ENCODE measurements at places on chromosomes 3 and 15.

- DNase-seq: no peak
These were observed 4.1 kb downstream of the ADCY5 start for GRCh38 chr3:123444744-123445143.

- DNase-seq: peak; percentile 61
These were observed 7.1 kb downstream of the CELF6 start for GRCh38 chr15:72312605-72313447.

- DNase-seq: no peak
These were observed 47.4 kb upstream of the TPM1 start for GRCh38 chr15:62994975-62995681.

DNA sequence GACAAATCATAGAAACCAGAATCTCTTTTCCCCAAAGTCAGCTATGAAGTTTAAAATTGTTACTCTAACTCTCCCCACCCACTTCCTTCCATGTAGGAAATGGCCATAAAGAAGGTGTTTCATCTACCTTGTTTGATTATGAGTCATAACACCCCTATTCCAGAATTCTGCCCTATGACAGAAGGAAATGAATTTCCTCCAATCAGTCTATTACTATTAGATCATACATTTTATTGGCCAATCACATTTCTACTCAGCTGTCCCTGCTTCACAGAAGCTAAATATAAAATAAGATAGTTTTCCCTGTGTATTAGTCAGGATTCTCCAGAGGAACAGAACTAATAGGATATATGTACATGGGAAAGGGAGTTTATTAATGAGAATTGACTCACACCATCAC lies 102.1 kb downstream of the TGFBR2 start:
- DNase-seq: no peak

DNA sequence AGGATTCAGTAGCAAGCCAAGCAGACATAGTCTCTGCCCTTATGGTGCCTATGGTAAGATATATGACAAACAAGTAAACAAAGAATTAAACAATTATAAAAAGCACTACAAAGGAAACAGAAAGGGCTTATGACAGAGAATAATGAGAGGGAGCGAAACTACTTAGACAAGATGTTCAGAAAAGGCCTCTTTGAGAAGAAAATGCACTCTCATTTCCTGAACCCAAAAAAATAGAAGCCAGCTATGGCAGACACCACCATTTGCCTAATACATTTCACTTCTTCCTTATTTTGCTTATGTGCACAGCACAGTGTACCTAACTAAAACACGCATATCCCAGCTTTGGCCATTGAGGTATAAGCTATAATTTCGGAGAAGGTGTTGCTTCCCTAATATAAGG lies 465.5 kb upstream of the PPP2R3A start:
- no peak for DNase-seq

DNA sequence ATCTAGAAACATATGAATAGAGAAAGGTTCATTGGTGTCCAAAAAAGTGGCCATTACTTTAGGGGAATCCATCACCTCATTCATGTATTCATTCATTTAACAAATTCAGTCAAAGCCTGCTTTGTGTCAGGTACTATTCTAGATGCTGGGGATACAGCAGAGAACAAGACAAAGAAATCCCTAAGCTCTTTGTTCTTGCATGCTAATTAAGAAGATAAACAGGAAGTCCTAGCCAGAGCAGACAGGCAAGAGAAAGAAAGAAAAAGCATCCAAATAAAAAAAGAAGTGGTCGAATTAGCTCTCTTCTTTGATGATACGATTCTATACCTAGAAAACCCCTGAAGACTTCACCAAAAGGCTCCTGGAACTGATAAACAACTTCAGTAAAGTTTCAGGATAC lies 12.4 kb upstream of the ZMAT3 start:
- DNase-seq: no peak

DNA sequence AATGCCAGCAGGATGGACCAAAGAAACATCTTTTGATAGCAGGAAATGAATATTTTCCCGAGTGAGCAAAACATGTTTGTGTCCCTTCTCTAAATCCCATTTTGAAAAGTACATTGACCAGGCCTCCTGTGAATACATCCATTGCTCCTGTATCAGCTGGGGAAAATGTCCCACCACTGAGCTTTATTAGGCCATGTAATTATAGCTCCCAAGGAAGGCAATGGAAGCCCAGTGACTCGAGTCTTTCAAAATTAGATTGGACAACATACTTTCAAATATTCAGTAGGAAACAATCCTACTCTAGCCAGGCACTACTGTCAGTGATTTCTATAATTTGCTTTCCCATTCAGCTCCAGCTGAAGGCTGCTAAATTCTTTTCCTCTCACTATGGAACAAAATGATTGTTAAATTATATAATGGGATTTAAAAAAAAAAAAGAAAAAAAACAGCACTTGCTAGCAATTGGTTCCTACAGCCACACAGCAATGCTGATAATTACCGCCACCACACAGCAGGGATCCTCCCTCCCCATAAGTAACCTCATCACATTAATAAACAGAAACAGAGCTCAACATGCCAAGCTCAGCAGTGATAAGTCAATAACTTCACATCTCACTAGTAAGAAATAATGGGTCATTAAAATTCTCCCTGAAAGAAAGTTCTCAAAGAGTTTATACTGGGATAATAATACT lies 172.4 kb upstream of the SLC2A2 start:
- no peak for DNase-seq

DNA sequence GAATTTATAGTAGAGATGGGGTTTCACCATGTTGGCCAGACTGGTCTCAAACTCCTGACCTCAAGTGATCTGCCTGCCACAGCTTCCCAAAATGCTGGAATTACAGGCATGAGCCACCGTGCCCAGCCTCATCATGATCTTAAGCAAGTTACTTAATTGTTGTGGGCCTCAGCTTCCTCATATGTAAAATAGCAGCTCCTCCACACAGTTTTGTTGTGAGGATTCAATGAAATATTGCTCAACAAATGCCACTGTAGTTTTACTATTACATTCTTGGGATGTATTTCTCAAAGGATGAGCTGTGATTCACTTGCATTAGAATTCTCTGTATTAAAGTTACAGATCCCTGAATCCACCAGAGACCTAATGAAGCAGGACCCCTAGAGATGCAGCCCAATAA lies 168.8 kb downstream of the ADAMTS9 start:
- DNase-seq: no peak
